SIG-M5 (cell line): ENCODE measurements at places on chromosomes 3 and 15.

- DNase-seq, result no peak
These were observed 32.2 kb downstream of the LIPC start for GRCh38 chr15:58463815-58464650.

- no peak for DNase-seq
These were observed 4.4 kb downstream of the GPR27 start for GRCh38 chr3:71758091-71758490.

DNA sequence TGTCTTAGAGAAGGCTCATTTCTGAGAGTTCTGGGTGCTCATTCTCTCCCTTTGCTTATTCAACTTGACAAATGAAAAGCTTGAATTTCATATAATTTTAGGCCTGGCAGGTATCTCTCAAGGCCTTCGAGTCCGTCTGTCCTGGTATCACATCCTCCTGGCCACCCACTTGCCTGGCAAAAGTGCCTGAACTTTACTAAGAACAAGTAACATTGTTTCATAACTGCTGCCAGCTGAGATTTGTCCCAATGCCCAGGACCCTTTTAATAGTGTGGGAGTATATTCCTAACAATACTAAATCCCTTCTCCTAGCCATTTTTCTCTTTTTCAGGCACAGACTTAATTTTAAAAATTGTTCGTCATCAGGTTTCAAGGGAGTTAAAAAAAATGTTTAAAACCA is 18.1 kb downstream of the LARP6 start:
- no peak for DNase-seq

GRCh38 chr3:124351430-124352148 is 359.7 kb upstream of the ROPN1 start:
- DNase-seq, result no peak
